Psoas muscle (tissue), 8 donors: ENCODE measurements at places on chromosomes 12 and 14. TPM values are rescaled to one million over a fixed set of nuclear protein-coding genes. Genes with fewer than 3 reads are reported as not detected.

- no peak for DNase-seq
Measured at GRCh38 chr14:71143381-71144290, 236.4 kb downstream of the PCNX1 start.

GRCh38 chr12:83945871-83946270 lies 966.7 kb downstream of the SLC6A15 start:
- no peak for DNase-seq

TEX22 gene
- total RNA-seq = 0.39 TPM

- DNase-seq = no peak
Measured at GRCh38 chr12:52080403-52081251, 1.1 kb downstream of the SMIM41 start.

- no peak for DNase-seq
Measured at GRCh38 chr12:128421375-128421774, 154.4 kb downstream of the TMEM132C start.
